ENCODE measurements at places on chromosomes 5 and 9.
A peak's percentile ranks its signal among the peaks of the same experiment; 100 is the strongest.

DNA sequence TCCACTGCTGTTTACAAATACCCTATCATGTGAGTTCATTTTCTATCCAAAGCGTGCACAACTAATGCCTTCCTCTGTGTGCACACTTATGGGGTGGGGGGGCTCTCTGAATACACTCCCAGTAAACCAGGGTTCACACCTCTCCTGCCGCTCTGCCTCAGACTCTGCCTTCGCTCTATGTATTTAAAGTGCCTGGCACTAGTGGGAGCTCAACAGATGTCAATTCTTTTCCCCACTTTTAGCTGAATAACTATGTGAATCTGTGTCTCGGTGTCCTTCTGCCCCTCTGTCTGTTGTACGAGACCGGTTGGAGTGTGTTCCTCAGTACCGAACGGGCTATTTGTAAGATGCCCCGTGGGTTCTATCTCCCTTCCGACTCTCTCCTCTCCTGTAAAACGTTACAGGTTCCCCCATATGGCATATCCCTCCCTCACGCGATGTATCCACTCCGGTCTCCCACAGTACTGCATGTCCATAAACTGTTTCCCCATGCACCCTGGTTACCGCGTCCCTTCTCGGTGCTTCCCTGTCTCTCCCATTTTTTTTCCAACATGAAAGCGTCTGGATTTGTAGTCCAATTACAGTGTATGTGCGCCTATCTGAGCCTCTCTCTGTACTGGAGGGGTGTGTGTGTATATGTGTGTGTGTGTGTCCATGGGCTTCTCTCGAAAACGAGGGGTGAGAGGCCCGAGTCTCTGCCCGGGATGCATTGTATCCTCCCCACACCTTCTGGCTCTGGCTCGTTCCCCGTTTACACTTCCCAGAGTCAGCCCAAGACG is 1.6 kb downstream of the ELL2 start:
- DNase-seq = no peak

GRCh38 chr9:114430457-114430856 is 42.7 kb upstream of the AKNA start:
- peak; percentile 74 for DNase-seq

DNA sequence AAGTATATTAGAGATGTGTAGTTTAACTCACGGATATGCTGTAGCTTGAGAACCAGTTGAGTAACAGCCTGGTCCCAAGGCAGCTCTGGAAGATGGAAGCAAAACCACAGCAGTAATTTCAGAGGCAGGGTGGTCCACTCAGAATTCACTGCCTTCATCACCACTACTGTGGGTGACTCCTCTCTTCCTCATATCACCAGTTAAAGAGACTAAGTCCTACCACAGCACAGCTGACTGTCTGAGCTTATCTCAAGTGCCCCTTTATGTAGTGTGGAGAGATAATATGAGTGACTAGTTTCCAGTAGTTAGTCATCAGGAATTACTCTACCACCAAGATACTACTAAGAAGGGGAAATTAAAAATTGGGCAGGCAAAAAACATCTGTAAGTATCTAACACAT is 1571.2 kb upstream of the C9orf72 start:
- DNase-seq = peak; percentile 4

DNA sequence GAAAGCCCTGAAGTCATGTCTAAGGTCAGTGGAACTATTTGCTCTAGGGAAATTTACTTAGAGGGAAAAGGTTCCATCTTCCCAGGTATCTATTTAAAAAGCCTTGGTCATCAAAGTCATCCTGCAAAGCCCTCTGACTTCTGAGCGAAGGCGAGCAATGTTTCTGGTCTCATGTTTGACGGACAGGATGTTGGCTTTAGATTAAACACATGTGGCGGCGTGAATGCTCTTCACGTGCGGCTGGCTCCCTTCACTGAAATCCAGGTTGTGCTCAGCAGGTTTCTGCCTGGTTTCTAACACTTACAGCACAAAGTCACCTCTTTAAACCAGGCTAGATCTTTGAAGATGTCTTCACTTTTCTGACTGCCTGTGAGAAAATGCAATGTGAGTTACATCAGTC is 5.7 kb upstream of the ZBTB34 start:
- no peak for DNase-seq

- DNase-seq = no peak
Measured at GRCh38 chr9:135210676-135211523, 123.4 kb downstream of the OLFM1 start.

DNA sequence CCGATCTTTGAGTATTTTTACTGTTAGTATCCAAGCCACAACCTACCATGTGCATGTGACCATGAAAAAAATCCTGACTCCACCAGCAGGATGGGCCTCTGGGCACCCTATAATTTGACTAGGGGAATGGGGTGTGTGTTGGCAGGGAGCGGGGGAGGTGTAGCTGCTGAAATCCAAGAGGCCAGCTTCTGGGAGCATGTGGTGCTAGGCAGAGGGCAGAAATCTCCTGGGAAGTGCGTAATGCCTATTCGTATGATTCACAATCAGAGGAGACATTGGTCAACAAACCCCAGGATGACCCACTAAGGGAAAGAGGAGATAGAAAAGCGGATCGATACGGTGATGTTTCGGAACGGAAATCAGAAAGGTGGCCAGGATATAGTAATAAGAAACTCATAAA is 149.9 kb downstream of the ARSB start:
- DNase-seq = no peak

All from NCI-H2029 (cell line).